Smooth muscle cell of bladder (primary cell): ENCODE measurements at places on chromosomes 3 and 15. TPM values are rescaled to one million over a fixed set of nuclear protein-coding genes. Genes with fewer than 3 reads are reported as not detected.

The LIPC gene
- total RNA-seq, result 1.3 and 2.1 TPM in 2 replicates

The GOLGA6L9 gene
- 1.1 and 1.4 TPM in 2 replicates for total RNA-seq

The GOLGA6L10 gene
- total RNA-seq, result 0.28 and 0.71 TPM in 2 replicates

The ITPKA gene
- 0.92 and 1.4 TPM in 2 replicates for total RNA-seq

The GATM gene
- 0.14 and 0.55 TPM in 2 replicates for total RNA-seq

The BFSP2 gene
- not detected in 2 replicates for total RNA-seq

The SSUH2 gene
- total RNA-seq, result under 0.01 TPM in 1 of 2 replicates, not detected in the other

The ZNF860 gene
- total RNA-seq, result 0.28 TPM in 2 replicates

The SPTSSB gene
- not detected in 2 replicates for total RNA-seq

The SERPINI1 gene
- 1.7 and 2.7 TPM in 2 replicates for total RNA-seq

The MST1R gene
- total RNA-seq, result 0.14 and 0.55 TPM in 2 replicates

The APPL1 gene
- 39.3 and 46.5 TPM in 2 replicates for total RNA-seq

The HRH1 gene
- total RNA-seq, result 29.0 and 37.0 TPM in 2 replicates

The C3orf49 gene
- not detected in 2 replicates for total RNA-seq

The ZMYND10 gene
- 0.28 and 1.1 TPM in 2 replicates for total RNA-seq

The UTS2B gene
- total RNA-seq, result 0.65 and 0.85 TPM in 2 replicates

The COL7A1 gene
- 31.6 and 46.1 TPM in 2 replicates for total RNA-seq

The PPARG gene
- 16.2 and 18.6 TPM in 2 replicates for total RNA-seq

The FEZF2 gene
- not detected in 2 replicates for total RNA-seq

The POPDC2 gene
- under 0.01 and 0.37 TPM in 2 replicates for total RNA-seq

The MUSTN1 gene
- not detected in 2 replicates for total RNA-seq

The ZNF654 gene
- 12.1 and 20.8 TPM in 2 replicates for total RNA-seq

The MINAR1 gene
- 0.57 and 0.65 TPM in 2 replicates for total RNA-seq

The UROC1 gene
- not detected in 2 replicates for total RNA-seq

The CASR gene
- not detected in 2 replicates for total RNA-seq

The GASK1A gene
- 0.85 and 2.2 TPM in 2 replicates for total RNA-seq

The OXSR1 gene
- 24.9 and 30.2 TPM in 2 replicates for total RNA-seq

The SPATA12 gene
- total RNA-seq, result not detected in 2 replicates
